ENCODE measurements at places on chromosomes 4 and X. TPM values are rescaled to one million over a fixed set of nuclear protein-coding genes. Genes with fewer than 3 reads are reported as not detected.

Gene DDIT4L
- total RNA-seq, result 0.14 TPM

Gene PABPC1L2B
- not detected for total RNA-seq

Gene USO1
- 47.8 TPM for total RNA-seq

Gene CORIN
- total RNA-seq, result 0.05 TPM

Gene PPEF1
- 0.07 TPM for total RNA-seq

Gene CXCL5
- 4.6 TPM for total RNA-seq

Gene TRIM75
- total RNA-seq, result not detected

Gene PHF8
- 9.5 TPM for total RNA-seq

Gene TMPRSS11F
- total RNA-seq, result 2.8 TPM

Gene UGT2B17
- total RNA-seq, result not detected

Gene FRAS1
- total RNA-seq, result 4.5 TPM

Gene PLXNB3
- total RNA-seq, result 7.3 TPM

Gene MAGED1
- total RNA-seq, result 111 TPM

Measured in airway epithelial cell (primary cell).